ENCODE measurements at places on chromosomes 16 and 17.
A peak's percentile ranks its signal among the peaks of the same experiment; 100 is the strongest.

GRCh38 chr16:27381236-27381635 is 20.7 kb upstream of the IL21R start:
- DNase-seq: no peak

- no peak for DNase-seq
Measured at GRCh38 chr17:82698974-82699442, 510 bp upstream of the RAB40B start.

DNA sequence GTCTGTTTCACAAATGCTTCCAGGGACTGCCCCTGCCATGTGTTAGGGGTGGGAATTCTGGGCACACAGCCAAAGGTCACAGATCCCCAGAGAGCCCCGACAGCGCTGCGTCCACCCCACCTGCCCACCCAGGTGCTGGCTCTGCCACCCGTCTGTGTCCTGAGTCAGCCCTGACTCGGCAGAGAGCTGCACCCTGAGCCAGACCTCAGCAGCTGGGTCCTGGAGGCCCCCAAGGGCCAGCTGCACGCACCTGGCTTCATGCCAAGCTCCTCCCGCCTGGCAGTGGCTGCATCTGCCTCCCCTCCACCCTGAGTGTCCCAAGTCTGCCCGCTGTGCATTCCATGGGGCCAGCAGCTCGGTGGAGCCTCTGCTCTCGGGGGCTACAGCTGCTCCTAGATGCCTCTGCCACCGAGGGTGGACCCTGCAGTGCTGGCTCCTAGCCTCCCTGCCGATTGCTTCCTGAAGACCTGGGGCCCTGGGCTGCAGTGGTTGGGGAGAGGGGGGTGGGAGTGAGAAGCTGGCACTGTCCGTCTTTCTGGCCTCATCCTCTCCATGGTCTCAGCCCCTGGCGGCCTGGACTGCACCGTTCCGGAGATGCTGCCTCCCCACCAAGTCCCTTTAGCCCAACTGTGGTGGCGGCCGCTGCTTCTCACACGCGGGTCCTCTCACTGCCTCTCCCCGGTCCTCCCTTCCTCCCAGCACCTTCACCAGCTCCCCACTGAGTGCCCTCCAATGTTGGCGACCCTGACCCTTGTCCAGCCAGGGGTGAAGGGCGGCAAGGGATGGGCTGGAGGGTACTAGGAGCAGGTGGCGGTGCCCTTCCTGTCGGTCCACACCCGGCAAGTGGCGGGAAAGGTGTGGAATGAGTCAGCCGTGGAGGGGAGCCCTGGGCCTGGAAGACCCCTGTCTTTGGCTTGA is 3.0 kb downstream of the SECTM1 start:
- peak; percentile 5 for DNase-seq

- no peak for DNase-seq
Measured at GRCh38 chr17:33551911-33552310, 258.8 kb upstream of the ASIC2 start.

DNA sequence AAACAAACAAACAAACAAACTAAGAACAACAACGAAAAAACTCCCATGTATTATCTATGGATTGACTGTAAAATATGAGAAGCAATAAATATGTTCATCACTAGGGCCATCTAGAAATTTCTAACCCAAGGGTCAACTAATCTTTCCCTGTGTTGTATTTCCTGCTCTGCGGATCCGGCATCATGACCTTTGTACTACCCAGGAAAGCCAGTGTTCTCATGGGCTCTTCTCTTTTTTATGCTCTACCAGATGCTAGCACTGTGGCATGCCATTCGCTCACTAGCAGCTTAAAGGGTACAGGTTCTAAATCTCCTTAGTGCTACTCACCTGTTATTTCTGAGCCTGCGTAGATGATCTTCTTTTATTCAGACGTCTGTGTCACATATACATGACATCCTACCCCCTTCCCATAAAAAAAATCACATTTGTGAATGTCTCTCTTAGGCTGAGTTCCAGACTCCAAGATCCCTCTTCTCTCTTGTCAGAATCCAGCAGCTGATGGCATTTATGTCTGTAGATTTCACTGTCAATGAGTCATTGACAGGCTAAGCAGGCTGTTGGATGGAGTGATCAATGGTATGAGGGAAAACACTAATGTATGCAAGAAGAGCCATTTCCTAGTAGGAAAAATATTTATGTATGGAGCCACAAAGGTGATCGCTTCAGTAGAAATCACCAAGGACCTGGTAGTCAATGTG is 100.0 kb downstream of the WWOX start:
- no peak for DNase-seq

- DNase-seq: no peak
Measured at GRCh38 chr16:15897834-15898254, 9.4 kb upstream of the CEP20 start.

DNA sequence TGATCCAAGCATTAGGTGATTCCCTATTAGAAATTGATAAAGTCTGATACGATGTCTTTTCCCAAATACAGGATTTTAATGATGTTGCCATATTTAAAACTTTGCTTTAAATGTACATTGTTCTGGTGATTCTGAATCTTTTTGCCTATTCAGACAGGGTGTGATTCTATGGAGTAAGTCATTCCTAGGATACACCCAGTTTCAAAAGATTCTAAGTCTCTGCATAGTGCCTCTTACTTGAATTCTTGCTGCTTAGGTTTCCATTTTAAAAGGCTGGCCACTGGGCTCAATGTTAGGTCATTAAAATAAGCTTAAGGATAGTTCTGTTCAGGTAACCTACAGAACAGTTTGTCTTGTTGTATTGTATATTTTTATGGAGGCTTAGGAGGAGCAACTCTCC is 22.0 kb upstream of the ARL2BP start:
- no peak for DNase-seq

- peak; percentile 54 for DNase-seq
Measured at GRCh38 chr17:3659541-3660111, 8.8 kb downstream of the TAX1BP3 start.

DNA sequence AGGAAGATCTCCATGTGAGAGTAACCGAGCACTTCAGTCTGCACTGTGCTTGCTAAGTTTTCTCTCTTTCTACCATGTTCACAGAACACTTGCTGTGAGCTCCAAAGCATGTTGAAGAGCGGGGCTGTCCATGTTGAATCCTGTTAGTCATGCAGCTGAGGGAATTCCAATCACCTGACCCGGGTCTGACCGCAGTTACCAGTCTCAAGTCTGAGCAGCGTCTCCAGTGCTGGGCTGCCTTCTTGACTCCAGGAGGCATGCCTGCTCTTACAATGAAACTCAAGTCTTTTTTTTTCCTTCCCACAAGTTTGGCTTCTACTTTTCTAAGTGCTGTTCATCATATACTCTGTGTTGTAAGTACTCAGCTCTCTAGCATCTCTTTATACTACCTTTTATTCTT is 44.3 kb downstream of the HOXB1 start:
- no peak for DNase-seq
